GM20000 (cell line): ENCODE measurements at places on chromosomes 1 and 21.
A peak's percentile ranks its signal among the peaks of the same experiment; 100 is the strongest.

- no peak for DNase-seq
Observed at GRCh38 chr21:42655796-42656770, 2.7 kb downstream of the PDE9A start.

- DNase-seq: no peak
Observed at GRCh38 chr1:223886516-223886921, 40.8 kb upstream of the TP53BP2 start.

DNA sequence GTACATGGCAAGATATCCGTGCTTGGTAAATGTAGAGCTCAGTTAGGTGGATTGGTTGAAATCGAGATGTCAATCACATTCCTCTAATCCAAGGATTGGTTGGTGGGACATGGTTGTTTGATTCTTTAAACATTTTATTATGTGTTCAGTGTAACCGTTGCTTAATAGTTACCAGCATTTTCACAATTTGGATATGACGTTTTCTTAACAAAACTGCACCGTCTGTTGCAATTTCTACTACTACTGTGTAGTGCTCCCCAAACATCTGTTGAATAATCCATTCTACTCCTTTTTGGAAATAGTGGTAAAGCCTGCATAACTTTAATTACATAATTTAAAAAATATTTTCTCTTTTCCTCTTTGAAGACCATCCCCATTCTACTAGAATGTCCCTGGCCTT lies 16.3 kb downstream of the OR2B11 start:
- DNase-seq: no peak

DNA sequence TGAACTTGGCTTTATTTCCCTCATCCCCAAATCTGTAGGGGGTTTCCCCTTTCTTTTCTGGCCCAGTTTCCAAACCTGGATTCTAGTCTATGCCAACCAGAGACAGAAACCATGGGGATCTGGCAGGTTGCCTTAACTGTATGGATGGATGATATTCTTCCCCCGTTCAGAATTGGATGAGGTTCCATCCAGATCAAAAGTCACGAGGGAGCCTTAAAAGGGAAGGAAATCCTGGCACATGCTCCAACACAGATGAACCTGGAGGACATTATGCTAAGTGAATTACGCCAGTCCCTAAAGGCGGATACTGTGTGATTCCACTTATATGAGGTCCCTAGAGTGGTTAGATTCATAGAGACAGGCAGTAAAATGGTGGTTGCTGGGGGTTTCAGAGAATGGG lies 124.4 kb downstream of the HUNK start:
- no peak for DNase-seq

- no peak for DNase-seq
Observed at GRCh38 chr1:7335224-7335879, 435.7 kb upstream of the VAMP3 start.

DNA sequence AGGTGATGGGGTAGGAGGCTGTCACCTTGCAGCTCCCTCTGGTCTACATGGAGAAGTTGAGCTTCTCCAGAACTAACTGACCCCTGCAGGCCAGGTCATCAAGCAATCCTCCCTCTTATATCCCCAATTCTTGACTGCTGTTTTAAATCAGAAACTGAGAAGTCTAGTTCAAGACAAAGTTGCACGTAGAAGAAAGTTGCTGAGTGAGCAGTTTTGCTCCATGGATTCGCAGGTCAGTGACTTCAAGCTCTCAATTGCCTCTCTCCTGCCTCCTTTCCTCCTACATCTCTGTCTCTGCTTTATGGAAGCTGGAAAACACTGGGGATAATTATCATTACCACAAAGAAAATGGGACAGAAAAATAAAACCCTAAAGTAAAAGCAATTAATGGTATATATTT lies 32.8 kb upstream of the GBP5 start:
- no peak for DNase-seq

DNA sequence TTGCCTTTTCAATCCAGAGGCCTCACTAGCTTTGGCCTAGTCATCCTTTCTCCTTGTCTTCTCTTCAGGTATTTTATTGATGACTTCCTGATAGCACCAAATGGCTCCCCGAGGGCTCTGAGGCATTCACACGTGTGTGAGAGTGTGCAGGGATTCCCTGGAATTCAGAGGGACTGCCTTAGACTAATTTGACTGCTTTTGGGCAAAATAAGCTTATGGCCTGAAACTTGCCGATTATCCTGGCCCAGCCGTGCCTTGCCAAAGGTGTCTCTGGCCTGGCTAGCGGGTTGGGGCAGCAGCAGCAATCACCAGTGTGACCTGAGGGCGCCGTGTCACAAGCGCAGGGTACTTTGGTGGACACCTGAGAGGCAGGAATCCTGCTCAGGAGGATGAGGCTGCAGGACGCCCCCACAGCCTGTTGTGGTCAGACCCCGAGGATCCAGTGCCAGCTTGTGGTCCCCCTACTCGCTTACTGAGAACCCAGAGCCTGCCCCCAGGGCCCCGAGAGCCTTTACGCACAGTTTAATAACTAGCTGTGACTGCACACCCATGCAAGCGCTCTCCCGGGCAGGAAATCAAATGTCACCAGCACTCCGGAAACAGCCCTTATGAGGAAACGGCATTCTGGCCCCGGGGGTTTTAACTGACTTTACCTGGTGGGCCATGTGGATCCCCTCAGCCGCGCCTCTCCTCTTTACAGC lies 62.8 kb upstream of the PDE9A start:
- DNase-seq: peak; percentile 45

- DNase-seq: no peak
Observed at GRCh38 chr1:150957666-150958065, 17.0 kb downstream of the CERS2 start.

DNA sequence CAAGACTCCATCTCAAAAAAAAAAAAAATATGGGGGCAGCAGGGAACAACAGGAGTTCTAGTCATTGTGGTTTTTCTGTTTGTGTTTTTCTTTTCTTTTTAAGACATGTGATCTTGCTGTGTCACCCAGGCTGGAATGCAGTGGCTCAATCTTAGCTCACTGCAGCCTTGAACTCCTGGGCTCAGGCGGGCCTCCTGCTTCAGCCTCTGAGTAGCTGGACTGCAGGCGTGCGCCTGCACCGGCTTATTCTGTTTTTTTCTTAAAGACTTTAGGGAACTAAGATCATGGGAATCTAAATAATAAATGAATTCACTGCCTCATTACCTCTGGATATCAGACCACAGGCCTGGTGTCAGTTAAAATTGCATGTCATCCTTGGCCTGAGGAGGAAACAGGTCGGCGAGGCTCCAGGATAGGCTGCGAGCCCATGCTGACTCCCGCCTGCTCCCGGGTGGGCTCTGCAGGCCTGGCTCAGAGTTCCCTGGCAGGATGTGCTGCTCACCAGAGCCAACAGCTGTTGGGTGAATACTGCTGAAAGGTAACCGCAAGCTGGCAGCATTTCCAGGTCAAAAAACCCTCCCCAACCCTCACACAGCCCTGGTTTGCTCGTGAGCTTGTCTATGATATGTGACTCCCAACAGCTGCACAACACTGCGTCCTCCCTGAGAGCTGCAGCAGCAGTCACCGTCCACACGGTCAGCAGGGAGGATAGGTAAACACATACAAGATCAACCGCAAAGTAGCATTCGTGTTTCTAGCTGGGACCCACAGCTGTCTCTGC lies 58.1 kb downstream of the SCCPDH start:
- DNase-seq: no peak

DNA sequence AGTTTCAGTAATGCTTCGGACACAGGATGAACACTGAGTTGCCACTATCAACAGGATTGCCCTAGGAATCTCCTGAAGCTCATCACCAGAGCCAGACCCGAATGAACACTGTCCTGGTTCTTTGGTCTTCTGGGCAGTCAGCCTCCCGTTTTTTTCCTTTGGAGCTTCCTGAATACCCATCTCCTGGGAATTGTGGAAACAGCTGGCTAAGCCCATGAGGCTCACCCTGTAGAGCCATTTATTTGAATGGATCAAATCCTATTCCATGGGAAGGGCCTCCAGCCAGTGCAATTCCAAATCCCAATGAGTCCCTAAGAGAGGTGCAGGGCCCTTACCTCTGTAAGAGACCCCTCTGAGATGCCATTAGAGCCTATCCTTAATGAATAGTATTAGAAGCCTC lies 5.9 kb downstream of the RCSD1 start:
- no peak for DNase-seq

- no peak for DNase-seq
Observed at GRCh38 chr1:203305809-203306088, 430 bp downstream of the BTG2 start.

- no peak for DNase-seq
Observed at GRCh38 chr21:45872902-45873301, 108.7 kb upstream of the COL6A1 start.

GRCh38 chr1:16122916-16123315 lies 33.0 kb downstream of the EPHA2 start:
- peak; percentile 60 for DNase-seq

DNA sequence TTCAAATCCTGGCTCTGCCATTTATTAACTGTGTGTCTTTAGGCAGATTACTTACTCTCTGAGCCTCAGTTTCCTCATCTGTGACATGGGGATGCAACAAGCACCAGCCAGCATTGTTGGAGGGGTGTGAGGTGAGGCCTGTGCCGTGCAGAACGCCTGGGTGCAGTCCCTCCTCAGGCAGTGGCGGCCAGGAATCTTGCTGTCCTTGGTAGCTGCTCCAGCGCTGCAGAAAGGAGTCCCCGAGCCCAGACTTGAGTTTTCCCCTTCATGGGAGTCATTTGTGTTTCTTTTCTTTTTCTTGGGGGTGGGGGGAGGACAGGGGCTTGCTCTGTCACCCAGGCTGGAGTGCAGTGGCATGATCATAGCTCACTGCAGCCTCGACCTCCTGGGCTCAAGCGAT lies 46.6 kb downstream of the DISP3 start:
- DNase-seq: no peak

DNA sequence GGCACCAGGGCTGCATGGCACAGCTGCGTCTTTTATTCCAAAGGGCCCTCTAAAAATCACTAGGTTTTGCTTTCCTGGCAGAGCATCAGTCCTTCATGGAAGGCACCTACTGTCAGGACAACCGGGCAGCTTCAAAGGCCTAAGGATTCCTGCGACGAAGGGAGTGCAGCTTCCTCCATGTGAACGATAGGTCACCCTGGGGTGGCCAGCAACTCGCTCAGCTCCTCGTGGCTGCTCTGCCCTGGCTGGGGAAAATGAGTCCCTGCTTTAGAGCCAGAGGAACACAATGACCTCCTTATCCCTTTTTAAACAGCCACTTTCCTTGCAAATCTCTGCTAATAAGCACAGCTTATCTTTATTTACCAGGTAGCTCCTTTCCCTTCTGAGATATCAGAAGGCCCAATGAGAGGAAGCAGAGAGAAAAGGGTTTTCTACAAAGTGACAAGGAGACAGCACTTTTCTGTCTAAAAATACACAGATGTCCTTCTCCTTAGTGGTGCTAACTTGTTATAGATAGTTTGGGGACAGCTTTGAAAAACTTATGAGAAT lies 71.6 kb upstream of the SMYD2 start:
- no peak for DNase-seq

DNA sequence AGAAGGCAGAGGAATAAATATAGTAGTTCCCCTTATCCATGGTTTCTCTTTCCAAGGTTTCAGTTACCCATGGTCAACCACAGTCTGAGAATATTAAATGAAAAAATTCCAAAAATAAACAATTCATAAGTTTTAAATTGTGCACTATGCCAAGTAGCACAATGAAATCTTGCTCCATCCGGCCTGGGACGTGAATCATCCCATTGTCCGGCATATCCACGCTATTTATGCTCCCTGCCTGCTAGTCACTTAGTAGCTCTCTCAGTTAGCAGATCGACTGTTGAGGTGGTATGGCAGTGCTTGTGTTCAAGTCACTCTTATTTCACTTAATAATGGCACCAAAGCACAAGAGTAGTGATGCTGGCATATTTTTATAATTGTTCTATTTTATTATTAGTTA lies 58.6 kb upstream of the ARHGAP29 start:
- DNase-seq: no peak

GRCh38 chr1:229988534-229988933 lies 78.5 kb upstream of the GALNT2 start:
- DNase-seq: no peak

DNA sequence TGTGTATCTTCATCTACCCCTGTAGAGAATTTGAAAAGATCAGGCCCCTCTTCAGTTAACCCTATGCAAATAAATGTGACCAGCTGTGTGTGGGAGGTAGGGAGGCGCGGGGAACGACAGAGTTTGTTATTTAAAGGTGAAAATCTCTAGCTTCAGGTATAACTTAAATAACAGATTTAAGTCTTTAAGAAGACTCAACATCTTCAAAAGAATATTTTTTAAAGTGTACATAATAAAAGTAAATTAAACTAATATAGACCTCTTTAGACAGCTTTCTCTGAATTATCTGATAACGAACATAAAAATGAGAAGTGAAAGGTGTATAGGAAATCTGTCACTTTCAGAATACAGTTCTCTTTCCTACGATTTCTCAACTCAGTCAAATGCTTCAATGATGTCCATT lies 16.0 kb downstream of the ANGPTL3 start:
- DNase-seq: peak; percentile 13

GRCh38 chr1:119163396-119163795 lies 22.9 kb upstream of the WARS2 start:
- DNase-seq: no peak

- DNase-seq: no peak
Observed at GRCh38 chr1:201570886-201571624, 32.1 kb downstream of the NAV1 start.

GRCh38 chr21:46151261-46151988 lies 4.0 kb downstream of the FTCD start:
- no peak for DNase-seq

- DNase-seq: peak; percentile 86
Observed at GRCh38 chr1:10692401-10693021, 103.9 kb downstream of the CASZ1 start.

DNA sequence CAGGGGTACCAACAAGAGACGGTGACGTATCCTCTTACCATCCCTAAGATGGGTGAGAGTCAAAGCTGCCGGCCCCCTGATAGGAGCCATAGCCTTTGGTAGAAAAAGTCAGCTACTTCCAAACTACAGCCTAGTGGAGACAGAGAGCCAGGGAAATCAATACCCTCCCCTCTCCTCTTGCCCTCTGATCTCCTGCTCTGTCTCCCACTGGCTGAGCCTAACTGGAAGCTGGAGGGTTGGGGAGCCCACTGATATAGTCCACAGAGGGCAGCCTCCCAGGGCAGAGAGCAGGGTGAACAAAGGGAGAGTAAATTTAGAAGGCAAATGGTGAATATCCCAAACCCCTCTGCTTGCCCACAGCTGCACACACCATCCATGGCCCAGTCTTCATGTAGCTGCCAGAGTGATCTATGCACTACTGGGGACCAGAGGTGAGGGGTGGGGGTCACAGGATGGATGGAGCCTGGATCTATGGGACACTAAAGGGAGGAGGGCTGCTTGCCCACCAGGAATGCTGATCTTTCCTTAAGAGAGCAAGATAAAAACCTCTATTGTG lies 80.0 kb downstream of the DHRS3 start:
- DNase-seq: no peak

- peak; percentile 44 for DNase-seq
Observed at GRCh38 chr1:47262787-47263413, 30.9 kb upstream of the TAL1 start.
